ENCODE measurements at places on chromosomes 12 and 14.

- DNase-seq, result no peak
Observed at GRCh38 chr14:20823859-20824258, 21.2 kb upstream of the RNASE1 start.

- peak; percentile 1 for DNase-seq
Observed at GRCh38 chr12:1911598-1912575, 6.6 kb downstream of the CACNA2D4 start.

DNA sequence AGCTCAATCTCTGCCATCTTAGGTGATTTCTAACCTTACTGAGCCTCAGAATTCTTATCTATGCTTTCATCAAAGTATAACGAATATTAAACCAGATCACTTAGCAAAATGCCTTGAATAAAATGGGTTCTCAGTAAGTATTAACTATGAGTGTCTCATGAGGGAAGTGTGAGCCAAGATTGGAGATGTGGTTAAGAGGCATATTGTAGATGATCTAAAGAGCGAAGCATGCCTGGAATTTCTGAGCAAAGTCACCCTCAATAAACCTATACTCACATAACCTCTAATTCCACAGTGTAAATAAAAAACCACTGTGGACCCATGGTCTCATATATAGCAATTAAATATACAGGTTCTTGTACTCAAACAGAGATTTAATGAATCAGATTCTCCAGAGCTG lies 193.1 kb upstream of the FSCB start:
- DNase-seq, result no peak

- DNase-seq, result no peak
Observed at GRCh38 chr12:69354556-69355187, 4.9 kb upstream of the YEATS4 start.

DNA sequence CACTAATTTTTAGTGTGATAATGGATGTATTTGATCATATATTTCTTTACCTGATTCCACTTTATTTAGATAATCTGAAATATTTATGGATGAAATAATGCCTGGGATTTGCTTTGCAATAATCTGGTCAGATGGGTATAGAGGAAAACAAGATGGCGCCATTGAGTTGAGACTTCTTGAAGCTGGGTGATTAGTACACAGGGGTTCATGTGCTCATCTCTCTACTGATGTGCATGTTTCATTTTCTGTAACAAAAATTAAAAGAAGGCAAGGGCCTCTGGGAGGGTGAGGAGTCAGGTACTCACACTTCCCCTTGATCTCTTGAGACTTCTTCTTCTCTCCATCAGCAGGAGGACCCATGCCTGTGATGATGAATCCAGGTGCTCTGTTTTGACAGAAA lies 61.8 kb downstream of the GCH1 start:
- DNase-seq, result no peak
